ENCODE measurements at places on chromosomes 3 and 15.

DNA sequence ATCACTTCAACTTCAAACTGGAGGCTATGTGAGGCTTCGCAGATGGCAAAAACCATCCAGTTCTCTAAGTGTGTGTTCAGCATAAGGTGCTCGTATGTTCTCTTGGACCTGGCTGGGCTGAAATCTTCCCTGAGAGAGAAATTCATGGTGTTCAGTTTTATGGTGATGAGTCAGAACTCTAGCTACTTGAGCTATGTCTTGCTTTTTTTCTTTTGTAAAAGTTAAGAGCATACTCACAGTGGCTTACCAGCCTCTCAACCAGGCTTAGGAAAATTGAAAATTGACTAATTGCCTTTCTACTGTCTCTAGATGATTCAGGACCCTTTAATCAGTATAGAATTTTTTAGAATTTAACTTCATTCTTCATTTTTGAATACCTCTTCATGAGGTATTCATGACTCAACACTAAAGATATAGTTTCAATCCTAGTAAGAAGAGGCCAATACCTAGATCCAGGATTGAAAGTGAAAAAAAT lies 617.5 kb downstream of the TBL1XR1 start:
- DNase-seq, result no peak

- no peak for DNase-seq
Observed at GRCh38 chr15:75123395-75123794, 78.3 kb upstream of the C15orf39 start.

DNA sequence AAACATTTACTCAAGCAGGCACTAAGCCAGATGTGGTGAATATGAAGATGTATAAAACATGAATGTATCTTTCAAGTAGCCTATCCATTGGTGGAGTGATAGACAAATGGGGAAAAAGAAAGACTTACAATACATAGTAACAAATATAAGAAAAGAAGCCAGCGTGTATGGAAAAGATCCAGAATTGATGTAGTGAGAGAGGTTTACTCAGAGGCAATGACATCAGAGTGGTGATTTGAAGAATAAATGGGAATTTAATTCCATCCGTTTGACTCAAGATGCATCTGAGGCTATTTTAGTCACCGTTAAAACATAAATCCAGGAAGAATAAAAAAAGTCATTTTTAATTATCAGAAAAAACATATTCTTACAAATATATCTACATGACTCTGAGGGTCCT lies 162.6 kb downstream of the IL1RAP start:
- no peak for DNase-seq

- no peak for DNase-seq
Observed at GRCh38 chr3:152941859-152942258, 106.9 kb downstream of the P2RY1 start.
